ENCODE measurements at places on chromosomes 6 and 20. TPM values are rescaled to one million over a fixed set of nuclear protein-coding genes. Genes with fewer than 3 reads are reported as not detected.

DNA sequence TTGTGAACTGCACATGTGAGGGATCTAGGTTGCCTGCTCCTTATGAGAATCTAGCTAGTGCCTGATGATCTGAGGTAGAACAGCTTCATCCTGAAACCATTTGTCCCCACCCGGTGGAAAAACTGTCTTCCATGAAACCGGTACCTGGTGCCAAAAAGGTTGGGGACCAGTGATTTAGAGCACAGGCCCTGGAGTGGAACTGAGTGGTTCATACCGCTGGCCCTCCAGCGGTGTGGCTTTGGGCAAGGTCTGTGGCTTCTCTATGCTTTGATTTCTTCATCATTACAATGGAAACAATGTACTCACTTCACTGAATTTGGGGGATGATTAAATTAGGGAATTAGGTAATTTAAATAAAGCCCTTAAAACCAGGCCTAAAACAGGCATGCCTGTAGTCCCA lies 36.3 kb downstream of the CD164 start:
- DNase-seq, result no peak

DNA sequence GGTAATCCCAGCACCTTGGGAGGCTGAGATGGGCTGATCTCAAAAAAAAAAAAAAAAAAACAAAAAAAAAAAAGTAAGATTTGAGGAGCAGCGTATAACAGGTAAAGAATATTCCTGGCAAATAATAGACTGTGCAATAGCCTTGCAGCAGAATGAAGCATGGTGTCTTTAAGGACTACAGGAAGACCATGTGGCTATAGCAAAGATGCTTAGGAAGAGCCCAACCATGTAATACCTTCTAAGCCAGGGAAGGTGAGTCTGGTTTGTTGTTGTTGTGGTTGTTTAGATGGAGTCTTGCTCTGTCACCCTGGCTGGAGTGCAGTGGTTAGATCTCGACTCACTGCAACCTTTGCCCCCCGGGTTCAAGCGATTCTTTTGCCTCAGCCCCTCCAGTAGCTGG lies 14.3 kb upstream of the RBM39 start:
- no peak for DNase-seq

GRCh38 chr6:44349904-44350649 lies 7.6 kb downstream of the SPATS1 start:
- no peak for DNase-seq

DNA sequence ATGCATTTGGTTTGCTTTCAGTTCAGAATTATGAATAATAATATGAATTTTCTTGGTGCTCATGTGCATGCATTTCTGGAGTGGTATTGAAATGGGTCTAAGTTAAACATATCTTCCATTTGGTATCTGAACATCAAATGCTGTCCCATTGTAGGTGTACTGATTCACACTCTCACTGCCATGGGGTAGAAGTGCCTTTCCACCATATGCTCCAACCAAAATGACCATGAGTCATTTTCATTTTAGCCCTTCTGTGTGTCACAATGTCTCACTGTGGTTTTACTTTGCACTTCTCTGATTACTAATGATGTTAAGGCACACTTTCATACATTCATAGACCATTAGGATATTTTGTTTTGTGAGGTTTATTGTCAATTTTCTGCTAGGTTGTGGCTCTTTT lies 211.9 kb downstream of the HAO1 start:
- DNase-seq, result no peak

DNA sequence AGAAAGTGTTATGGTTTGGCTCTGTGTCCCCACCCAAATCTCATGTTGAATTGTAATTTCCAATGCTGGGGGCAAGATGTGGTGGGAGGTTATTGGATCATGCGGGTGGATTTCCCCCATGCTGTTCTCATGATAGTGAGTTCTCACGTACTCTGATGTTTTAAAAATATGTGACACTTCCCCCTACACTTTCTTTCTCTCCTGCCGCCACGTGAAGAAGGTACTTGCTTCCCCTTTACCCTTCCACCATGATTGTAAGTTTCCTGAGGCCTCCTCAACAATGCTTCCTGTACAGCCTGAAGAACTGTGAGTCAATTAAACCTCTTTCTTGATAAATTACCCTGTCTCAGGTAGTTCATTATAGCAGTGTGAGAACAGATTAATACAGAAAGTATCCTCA lies 150.8 kb downstream of the TMEM200A start:
- no peak for DNase-seq

DNA sequence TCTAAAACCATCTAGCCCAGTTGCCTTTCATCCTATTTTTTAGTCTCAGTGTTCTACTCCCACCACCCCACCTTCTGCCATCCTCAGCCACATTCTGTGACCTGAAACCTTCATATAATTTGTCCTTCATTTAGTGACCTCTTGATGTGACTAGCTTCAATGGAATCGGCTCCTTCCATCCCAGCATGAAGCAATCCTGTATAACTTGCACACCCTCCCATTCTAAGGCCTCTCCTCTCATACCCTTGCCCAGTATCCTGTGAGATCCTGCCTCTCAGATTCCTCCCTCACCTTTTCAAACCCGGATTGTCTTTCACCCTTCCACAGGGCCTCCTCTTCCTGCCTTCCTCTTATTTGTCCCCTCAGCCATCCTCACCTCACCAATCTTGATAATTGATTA lies 3.1 kb downstream of the ZNF76 start:
- DNase-seq, result no peak

GRCh38 chr6:152316024-152316423 lies 321.1 kb downstream of the SYNE1 start:
- DNase-seq, result no peak

GRCh38 chr6:168333491-168333890 lies 13.9 kb upstream of the DACT2 start:
- no peak for DNase-seq

- DNase-seq, result no peak
Measured at GRCh38 chr20:308427-309038, 11.2 kb downstream of the ZCCHC3 start.

DNA sequence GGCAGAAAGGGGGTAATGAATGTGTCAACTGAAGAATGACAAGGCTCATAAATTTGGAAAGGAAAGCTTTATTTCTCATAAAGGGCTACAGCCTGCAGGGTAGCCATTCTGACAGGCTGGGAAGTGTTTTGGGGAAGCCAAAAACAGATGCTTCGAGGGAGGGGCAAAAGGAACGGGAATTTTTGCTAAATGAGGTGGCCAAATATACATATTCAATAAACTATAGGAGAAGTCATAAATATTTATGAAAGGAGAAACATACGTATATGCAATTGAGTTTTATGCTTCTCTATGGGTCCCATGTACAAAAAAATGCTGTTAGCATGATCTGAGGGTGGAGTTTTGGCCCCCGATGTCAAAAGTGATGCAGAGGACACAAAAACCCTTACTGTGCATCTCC lies 180.7 kb downstream of the FNDC1 start:
- no peak for DNase-seq

DNA sequence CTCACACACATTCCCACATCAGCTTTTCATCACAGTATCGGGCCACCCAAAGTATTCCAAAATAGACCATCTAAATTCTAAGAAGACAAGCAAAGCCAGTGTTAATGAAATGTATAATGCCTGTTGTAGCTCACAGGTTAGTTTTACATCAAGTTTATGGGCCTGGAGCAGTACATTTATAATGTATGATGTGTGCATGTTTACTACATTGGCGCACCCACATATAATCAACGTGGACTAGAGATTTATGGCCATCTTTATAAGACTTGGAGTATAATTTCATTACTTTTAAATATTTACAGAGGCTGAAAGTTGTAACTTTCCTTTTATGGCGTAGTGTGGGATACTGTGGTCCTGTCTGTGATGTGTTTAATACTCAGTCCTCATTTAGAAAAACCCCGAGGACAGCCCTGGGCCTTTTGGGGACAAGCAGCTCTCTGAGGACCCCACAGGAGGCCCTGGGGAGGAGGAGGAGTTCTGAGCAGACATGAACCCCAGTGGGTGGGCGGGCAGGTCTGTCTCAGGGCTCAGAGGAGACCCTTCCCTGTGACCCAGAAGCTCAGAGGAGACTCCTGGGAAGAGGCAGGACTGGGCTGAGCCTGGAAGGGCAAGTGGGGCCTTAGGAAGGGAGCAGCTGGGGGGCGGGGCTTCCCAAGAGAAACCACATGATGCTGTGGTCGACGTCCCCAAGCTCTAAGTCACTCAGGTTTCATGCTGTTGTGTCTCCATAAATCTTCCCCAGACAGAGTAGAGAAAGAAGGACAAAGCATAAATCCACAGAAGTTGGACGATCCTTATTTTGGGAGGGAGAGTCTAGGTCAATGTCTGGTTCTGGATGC lies 232.1 kb downstream of the PREX1 start:
- no peak for DNase-seq

GRCh38 chr6:140485740-140486449 lies 1111.4 kb upstream of the CITED2 start:
- no peak for DNase-seq

- no peak for DNase-seq
Measured at GRCh38 chr20:58891718-58892140, 39.2 kb downstream of the GNAS start.

GRCh38 chr6:2192976-2193375 lies 52.4 kb downstream of the GMDS start:
- no peak for DNase-seq

DNA sequence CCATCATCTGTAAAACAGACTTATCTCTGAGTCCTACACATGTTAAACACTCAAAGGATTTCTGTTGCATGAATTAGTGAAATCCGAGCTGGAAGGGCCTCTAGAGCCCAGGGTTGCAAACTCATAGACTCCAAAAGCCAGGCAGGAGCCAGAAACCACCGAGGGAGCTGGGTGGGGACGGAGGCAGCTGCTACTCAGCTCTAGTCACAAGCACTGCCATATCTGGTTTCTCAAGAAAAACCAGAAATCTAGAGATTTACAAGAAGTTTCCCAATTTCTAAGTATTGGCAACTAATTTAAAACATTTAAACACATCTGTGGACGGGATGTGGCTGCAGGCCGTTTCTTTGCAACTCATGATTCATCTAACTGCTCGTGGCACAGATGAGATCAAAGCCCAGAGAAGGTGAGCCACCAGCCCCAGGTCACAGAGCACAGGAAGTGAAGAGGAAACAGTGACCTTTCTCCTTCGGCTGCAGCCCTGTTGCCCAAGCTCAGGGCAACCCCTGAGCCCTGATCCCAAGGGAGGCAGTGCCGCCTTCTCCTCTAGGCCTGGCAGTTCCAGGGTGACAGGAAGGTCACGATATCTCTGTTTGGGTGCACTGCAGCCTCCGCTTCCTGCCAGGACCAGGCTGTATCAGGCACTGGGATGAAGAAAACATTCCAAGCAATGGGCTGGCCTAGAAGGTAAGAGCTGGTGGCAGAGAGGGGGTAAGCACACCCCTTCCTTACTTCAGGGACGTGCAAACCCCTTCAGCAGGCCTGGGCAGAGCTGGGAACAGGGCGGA lies 26.4 kb upstream of the PTGIS start:
- no peak for DNase-seq

DNA sequence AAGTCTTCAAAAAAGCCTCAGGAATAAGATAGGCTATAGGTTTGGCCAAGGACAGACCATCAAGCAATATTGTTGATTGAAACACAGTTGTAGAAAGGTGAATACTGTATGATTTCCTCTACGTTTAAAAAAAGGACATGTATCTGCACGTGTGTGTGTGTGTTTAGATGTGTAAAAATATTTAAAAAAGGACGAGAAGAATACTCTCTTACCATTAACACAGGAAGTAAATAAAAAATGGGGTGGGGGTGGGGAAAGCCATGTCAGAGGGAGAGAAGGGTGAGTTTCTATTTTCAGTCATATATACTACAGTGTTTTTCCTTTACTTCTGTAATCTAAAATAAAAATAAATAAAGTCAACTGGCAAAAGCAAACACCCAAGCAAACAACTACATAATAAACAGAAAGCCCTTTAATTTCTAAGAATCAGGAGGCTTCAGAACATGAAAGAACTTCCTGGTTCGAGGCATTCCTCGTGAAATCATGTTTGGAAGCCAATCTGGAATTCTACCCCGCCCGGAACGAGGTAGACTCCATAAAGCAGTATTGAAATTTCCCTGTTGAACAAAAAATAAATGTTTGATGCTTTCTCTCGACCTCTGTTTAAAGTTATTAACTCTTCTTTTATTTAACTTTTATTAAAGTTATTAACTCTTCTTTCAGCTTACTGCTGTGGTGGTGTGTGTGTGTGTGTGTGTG lies 158.1 kb upstream of the ZNF217 start:
- no peak for DNase-seq

DNA sequence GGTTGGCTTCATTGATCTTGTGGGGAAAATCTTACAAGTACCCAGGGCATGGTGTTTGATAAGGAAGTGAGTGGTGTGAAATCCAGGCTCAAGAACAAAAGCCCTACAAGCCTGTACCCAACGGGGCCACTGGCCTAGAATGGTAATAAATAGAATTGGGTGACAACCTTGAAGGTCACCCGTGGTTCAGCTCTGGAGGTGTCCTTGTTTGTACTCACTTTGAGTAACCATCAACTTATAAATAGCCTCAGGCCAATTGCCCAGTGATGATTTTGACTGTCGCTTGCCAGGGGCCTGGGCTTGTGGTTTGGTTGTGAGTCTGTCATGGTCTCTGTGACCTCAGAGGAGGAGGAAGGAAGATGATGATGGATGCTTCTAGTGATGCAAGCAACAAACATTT lies 87.8 kb downstream of the PHACTR3 start:
- no peak for DNase-seq

DNA sequence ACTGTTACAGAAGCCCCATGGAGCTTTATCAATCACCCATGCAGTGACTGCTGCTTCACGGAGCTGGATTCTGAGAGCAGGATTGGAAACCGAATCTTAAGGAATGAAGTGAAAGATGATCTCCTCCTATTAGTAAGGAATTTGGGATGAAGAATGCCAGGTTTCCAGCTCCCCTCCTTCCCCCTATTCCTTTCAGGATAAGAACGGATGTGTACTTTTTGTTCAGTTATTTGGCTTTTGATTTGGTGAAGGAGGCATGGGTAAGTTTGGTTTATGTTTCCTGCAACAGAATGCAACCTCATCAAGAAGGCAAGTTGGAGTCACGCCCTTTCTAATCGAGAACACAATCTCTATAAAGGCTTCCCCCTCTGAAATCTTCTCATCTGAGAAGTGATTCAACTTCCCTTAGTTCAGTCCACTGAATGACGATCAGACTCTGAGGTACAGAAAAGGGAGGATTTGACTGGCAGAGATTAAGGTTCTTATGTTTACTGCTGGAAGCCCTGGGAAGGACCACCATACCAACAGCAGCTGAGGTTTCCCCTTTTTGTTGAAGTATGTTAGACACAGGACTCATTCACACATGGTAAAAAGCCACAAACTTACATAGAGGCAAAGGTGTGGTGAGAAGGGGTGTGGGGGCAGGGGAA lies 5.5 kb downstream of the ELMO2 start:
- no peak for DNase-seq

Gene TTK
- polyA plus RNA-seq, result 24.9 TPM

Gene MACROD2
- polyA plus RNA-seq, result 12.4 TPM

Gene OPRM1
- not detected for polyA plus RNA-seq

Gene PXMP4
- polyA plus RNA-seq, result 9.2 TPM

Gene OR2J3
- not detected for polyA plus RNA-seq

Gene USP49
- 12.4 TPM for polyA plus RNA-seq

Gene DOK5
- 12.7 TPM for polyA plus RNA-seq

Gene PKHD1
- polyA plus RNA-seq, result 23.9 TPM

Gene RNF217
- 12.5 TPM for polyA plus RNA-seq

Gene MOG
- polyA plus RNA-seq, result not detected

Gene FRK
- polyA plus RNA-seq, result 5.7 TPM
